ENCODE measurements at places on chromosomes 7 and 10.

DNA sequence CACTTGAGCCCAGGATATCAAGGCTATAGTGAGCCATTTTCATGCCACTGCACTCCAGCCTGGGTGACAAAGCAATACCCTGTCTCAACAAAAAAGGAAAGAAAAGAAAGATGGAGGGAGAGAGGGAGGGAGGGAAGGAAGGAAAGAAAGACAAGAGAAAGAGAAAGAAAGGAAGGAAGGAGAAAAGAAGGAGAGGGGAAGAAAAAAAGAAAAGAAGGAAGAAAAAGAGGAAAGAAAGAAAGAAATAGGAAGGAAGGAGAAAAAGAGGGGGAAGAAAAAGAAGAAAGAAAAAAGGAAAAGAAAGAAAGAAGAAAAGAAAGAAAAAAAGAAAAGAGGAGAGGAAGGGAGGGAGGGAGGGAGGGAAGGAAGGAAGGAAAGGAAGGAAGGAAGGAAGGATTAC lies 321.5 kb upstream of the CNTNAP2 start:
- DNase-seq = no peak

- DNase-seq = no peak
Observed at GRCh38 chr10:130655313-130656186, 519.4 kb downstream of the GLRX3 start.

DNA sequence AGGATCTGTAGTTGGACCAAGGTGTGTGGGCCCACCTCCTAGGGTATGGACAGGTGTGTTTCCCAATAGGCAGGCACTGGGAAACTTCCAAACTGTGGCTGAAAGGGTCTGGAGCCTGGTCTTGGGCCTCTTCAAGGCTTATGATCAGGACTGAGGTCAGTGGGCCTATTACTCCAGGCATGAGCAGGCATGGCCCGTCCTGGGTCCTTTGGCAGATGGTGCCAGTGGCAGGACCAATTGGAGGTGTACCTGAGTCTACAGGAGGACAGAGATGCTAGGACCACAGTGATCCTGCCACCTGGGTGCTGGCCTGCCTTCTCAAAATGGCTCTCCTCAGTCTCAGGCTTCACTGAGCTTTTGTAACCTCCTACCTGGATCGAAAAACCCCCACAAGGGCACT lies 95.4 kb downstream of the RAB18 start:
- DNase-seq = no peak

GRCh38 chr7:100890653-100891567 lies 1.4 kb upstream of the UFSP1 start:
- no peak for DNase-seq

GRCh38 chr10:21160116-21160515 lies 263.0 kb upstream of the NEBL start:
- no peak for DNase-seq

DNA sequence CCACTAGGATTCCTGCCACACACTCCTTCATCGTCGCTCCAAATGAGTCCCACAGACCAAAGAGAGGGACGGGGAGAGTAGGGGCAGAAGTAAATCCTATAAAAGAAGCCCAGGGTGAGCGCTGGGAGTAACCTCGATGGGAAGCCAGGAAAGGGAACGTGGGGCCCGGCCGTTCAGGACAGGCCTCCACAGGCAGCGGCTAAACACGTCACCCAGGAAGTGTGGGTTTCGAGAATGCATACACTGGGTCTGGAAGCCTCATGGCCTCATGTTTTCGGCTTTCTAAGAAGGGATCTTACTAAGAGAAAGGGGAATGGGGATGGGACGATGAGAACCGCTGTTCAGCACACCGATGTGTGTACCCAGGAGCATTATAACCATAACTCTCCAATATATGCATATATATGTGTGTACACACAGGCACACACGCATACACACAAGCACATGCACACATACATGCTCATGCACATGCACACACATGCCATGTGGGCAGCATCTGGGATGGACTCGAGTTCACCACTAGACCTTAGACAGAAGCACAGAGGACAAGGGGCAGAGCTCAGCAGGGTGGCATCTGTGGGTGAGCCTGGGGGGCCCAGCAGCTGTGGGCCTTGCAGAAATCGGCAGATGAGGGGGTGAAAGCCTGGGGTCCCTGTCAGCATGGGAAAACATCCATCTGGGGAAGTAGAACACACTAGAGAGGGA lies 14.8 kb upstream of the CNPY1 start:
- no peak for DNase-seq

DNA sequence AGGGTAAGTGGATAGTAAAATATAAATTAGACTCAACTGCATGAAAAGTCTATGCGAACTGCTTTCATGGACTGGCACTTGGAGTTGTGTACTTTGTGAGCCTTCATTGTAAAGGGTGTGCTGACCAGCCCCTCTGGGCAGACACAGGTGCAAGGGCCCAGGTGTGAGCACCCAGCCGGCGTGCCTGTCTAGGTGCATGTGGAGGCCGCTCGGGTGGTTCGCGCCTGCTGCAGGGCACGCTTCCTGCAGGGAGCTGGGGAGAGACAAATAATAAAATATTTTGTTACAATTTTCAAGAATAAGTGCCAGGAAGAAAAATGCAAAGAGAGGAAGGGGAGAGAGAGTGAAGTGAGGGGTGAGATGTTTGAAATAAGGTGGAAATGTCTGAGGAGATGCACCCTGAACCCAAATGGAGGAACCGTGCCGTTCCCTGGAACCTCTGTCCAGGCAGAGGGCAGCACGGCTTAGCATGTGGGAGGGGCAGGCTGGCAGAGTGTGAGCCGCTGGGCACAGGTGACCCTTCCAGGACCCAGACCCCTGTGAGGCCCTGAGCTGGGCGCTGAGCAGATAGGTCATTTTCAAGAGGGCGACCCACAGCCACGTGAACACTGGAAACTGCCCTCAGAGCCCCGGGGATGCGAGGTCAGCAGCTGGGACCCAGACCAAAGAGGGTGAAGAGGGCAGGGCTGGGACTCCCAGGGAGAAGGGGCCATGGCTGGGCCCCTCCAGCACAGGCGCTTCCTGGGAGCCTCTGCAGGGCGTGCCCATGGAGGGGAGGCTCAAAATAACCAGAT lies 28.7 kb downstream of the RNF32 start:
- DNase-seq = no peak

- DNase-seq = no peak
Observed at GRCh38 chr7:119936836-119937235, 336.1 kb upstream of the KCND2 start.

DNA sequence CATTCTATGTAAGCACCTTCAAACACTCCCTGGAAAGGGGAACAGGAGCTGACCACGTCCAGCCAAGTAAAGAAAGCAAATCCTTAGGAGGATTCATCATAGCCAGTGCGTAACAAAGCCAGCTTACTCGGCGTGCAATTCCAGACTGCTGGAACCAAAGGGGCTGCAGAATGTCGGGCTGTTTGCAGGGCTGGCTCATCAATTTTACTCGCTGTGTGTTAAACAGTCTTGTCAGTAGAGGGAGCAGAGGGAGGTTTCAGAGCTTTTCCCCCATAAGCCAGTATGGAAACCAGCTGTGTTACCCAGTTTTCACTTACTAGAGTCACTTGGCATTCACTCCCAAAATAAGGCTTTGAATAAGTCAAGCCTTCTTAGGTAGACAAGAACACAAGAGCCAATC lies 127.1 kb downstream of the KMT2E start:
- peak; percentile 16 for DNase-seq

DNA sequence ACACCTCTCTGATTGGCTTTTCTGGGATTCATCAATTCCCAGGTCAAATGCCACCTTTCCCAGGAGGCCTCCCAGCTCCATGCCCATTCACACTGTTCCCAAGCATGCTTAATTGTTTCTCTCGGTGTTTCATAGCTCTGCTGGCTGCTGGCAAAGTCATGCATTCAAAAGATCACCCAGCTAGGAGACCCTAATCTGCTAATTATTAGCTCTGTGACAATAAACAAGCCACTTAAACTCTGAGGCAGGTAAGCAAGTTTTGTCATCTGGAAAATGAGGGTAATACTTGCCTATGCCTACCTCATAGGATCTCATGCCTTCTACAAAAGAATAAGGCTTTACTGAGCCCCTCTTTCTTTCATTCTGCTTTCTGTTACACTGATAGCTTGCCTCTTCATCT lies 828 bp upstream of the KEL start:
- no peak for DNase-seq

DNA sequence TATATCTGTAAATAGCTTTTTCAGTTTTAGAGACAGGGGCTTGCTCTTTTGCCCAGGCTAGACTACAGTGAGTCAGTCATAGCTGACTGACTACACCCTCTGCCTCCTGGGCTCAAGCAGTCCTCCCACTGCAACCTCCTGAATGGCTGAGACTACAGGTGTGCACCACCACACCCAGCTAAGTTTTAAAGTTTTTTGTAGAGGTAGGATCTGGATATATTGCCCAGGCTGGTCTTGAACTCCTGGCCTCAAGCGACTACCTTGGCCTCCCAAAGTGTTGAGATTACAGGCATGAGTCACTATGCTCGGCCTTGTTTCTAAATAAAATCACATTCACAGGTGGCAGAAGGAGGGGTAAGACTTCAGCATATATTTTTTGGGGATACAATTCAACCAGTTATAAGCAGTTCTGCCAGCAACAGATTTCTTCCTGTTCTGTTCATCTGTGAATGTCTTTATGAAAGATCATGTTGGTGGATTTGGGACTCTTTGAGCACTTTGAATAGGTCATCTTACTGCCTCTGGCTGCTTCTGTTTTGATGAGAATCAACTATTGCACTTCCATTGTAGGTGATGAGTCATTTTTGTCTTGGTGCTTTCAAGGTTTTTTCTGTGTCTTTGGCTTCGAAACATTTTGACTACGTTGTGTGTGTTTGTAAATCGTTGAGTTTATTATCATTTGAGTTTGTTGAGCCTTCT lies 15.7 kb downstream of the RBM33 start:
- no peak for DNase-seq

- DNase-seq = no peak
Observed at GRCh38 chr7:121196286-121196685, 132.5 kb upstream of the WNT16 start.

DNA sequence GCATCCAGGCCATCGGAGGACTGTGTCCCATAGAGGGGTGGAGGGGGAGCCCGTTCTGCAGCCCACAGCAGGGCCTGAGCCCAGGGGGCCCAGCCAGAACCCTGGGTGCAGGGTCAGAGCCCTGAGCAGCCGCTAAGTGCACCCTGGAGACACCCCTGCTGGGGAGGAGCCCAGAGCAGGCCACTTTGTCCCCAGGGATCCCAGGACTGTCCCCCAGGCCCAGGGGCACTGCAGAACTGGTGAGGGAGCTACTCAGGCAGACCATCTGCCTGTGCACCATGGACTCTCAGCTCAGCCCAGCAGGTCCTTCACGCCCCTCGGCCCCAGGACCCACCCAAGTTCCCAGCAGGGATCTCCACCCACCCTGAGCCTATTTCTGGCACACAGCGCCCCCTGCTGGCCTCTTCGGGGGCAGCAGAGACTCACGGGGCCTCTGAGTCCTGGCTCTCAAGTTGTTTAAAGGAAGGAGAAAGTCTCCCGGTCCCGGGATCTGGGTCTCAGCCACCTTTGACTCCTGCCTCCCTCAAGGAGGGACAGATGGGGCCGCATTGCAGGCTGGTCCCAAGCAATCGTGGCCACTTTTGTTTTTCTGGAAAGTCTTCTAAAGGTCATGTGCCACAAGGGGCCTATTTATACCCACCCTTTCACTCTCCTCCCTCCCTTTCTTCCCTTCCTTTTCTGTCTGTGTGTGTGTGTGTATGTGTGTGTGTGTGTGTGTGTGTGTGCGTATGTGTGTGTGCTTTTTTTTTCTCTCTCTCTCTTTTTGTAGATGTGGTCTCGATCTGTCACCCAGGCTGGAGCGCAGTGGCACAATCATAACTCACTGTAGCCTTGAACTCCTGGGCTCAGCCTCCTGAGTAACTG lies 90.3 kb downstream of the MYL10 start:
- DNase-seq = peak; percentile 74
